ENCODE measurements at places on chromosomes 5 and 9. TPM values are rescaled to one million over a fixed set of nuclear protein-coding genes. Genes with fewer than 3 reads are reported as not detected.

Gene ZNF608
- 9.3 TPM for total RNA-seq

Gene ALDOB
- total RNA-seq: not detected

Gene DOK3
- 1.5 TPM for total RNA-seq

Gene RASGEF1C
- total RNA-seq: not detected

Gene BTNL3
- total RNA-seq: not detected

Gene GALNT12
- total RNA-seq: 3.8 TPM

Gene CENPH
- 19.5 TPM for total RNA-seq

Gene ZNF366
- total RNA-seq: under 0.01 TPM

Gene C5orf58
- not detected for total RNA-seq

Gene PHF24
- total RNA-seq: 0.40 TPM

Gene CNTNAP3
- total RNA-seq: 1.6 TPM

Gene CYLC2
- not detected for total RNA-seq

Gene C5orf63
- total RNA-seq: 3.9 TPM

Gene DNAJC18
- 7.8 TPM for total RNA-seq

Gene WDR55
- total RNA-seq: 16.9 TPM

Gene FANCC
- total RNA-seq: 11.6 TPM

Gene ACOT12
- total RNA-seq: not detected

Gene CCL28
- total RNA-seq: 0.65 TPM

Gene GBGT1
- total RNA-seq: 15.4 TPM

Gene DDX4
- not detected for total RNA-seq

Gene IL13
- not detected for total RNA-seq

Gene TMC1
- total RNA-seq: not detected

Gene PIGO
- total RNA-seq: 24.2 TPM

Gene FRMD3
- 0.13 TPM for total RNA-seq

Gene FKBP15
- total RNA-seq: 10.1 TPM

Gene TAF11L10
- not detected for total RNA-seq

Gene GPRIN1
- 4.5 TPM for total RNA-seq

Gene C9orf153
- not detected for total RNA-seq

Gene TXNDC8
- total RNA-seq: not detected

Gene BSPRY
- 0.26 TPM for total RNA-seq

Gene PCDHB9
- total RNA-seq: 0.08 TPM

Gene NAIP
- 4.2 TPM for total RNA-seq

Gene PDLIM7
- 216 TPM for total RNA-seq

Gene CARD9
- 4.7 TPM for total RNA-seq

Gene SLC6A7
- total RNA-seq: not detected

Gene TMEM171
- total RNA-seq: 0.24 TPM

Gene STRBP
- total RNA-seq: 2.2 TPM

Gene FAM153A
- total RNA-seq: not detected

Gene CCL21
- not detected for total RNA-seq

Gene EMB
- 3.2 TPM for total RNA-seq

Gene SARDH
- 6.7 TPM for total RNA-seq

Gene SPINK4
- total RNA-seq: not detected

Gene PCDHGA2
- 0.39 TPM for total RNA-seq

Gene PCA3
- total RNA-seq: not detected

Gene LCN9
- total RNA-seq: not detected

Gene CLIC3
- total RNA-seq: 3.1 TPM

Gene SLC6A19
- total RNA-seq: not detected

Gene PANK3
- total RNA-seq: 28.1 TPM

Gene SLC25A48
- not detected for total RNA-seq

Gene SLC4A9
- total RNA-seq: not detected

Measured in epithelial cell of alveolus of lung (primary cell).